ENCODE measurements at places on chromosomes 3 and 15. TPM values are rescaled to one million over a fixed set of nuclear protein-coding genes. Genes with fewer than 3 reads are reported as not detected.
A peak's percentile ranks its signal among the peaks of the same experiment; 100 is the strongest.

- no peak for DNase-seq
Measured at GRCh38 chr15:70337277-70338186, 239.8 kb upstream of the TLE3 start.

DNA sequence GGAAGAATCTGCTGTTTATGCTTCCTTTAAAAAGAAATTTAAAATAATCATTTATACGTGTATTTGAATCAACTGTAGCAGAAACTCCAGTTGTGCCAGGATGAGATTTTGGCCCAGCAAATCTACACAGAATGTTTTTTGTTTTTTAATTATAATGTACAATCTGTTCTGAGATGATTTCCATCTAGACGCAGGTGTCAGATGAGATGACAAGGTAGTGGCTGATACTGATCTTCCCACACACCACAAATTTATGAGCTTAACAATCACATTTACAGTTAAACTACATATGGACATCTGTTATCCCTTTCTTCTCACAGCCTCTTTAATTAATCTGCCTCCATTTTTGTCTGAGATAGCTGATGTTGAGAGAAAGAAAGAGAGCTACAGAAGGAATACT is 23.6 kb downstream of the DCLK3 start:
- DNase-seq, result no peak

The ADCY5 gene
- polyA plus RNA-seq, result 2.4 TPM

GRCh38 chr3:74897006-74897405 is 282.5 kb upstream of the CNTN3 start:
- peak; percentile 45 for DNase-seq

DNA sequence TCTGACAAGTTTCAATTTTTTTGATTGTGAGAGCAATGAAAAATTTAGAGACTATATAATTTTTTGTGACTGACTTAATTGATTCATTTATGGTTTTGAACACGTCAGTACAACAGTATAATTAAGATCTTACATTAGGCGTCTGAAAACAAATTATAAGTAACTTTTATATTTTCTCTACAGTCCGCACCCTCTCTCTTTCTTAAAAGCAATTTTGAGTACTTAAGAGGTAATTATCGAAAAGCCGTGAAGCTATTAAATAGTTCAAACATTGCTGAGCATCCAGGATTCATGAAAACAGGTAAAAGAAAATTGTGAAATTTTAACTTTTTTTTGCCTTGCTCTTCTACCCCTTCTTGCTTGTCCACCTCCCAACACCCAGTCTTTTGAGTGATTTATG is 34.9 kb downstream of the CNOT10 start:
- no peak for DNase-seq

- no peak for DNase-seq
Measured at GRCh38 chr3:195766671-195767070, 45.1 kb downstream of the MUC4 start.

DNA sequence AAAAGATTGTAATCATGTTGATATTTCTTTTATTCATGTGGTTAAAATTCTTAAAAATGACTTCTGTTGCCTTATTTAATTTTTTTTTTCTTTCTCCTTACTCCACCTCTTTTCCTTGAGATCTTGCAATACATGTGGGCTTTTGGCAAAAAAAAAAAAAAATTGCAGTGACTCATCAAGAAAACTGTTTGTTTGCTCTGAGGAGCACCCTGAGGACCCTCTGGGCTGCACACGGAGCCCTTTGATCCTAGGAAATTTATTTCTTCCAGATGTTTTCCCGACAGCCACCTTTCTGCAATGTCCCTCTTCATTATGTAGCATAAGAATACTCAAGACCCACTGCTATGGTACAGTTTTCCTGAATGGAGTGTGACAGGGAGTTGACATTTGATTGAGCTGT is 371.7 kb downstream of the ZBTB20 start:
- no peak for DNase-seq

The KLHL24 gene
- polyA plus RNA-seq, result 5.9 TPM

The SPATA16 gene
- not detected for polyA plus RNA-seq
